ENCODE measurements at places on chromosomes 11 and 22.
A peak's percentile ranks its signal among the peaks of the same experiment; 100 is the strongest.

GRCh38 chr11:73225001-73225686, 7.1 kb downstream of the P2RY2 start:
- no peak for DNase-seq

DNA sequence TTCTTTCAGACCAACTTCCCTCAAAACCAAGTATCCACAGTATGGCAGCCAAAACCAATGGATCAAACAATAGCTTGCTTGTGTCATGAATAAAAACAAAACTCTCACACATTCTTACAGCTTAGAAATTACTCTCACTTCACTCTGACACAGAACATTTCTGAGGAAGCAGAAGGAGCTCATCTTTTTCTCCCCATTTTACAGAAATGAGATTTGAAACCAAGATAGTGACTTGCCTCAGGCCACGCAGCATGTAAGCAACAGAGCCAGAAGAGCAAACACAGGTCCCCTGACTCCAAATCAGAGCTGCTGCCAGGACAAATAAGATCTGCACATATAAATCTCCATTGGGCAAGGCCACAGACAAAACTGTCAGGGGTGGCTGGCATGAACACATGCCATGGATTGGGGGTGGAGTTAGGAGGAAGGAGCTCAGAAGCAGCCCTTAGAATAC, 64.8 kb downstream of the RAB30 start:
- no peak for DNase-seq

- DNase-seq, result no peak
Measured at GRCh38 chr11:74371269-74372052, 26.8 kb downstream of the PGM2L1 start.

GRCh38 chr22:48807155-48807554, 1020.5 kb downstream of the BRD1 start:
- DNase-seq, result no peak

GRCh38 chr11:12206529-12206928, 96.1 kb downstream of the MICAL2 start:
- DNase-seq, result no peak

- DNase-seq, result no peak
Measured at GRCh38 chr11:31813391-31814175, 2.5 kb upstream of the PAX6 start.

DNA sequence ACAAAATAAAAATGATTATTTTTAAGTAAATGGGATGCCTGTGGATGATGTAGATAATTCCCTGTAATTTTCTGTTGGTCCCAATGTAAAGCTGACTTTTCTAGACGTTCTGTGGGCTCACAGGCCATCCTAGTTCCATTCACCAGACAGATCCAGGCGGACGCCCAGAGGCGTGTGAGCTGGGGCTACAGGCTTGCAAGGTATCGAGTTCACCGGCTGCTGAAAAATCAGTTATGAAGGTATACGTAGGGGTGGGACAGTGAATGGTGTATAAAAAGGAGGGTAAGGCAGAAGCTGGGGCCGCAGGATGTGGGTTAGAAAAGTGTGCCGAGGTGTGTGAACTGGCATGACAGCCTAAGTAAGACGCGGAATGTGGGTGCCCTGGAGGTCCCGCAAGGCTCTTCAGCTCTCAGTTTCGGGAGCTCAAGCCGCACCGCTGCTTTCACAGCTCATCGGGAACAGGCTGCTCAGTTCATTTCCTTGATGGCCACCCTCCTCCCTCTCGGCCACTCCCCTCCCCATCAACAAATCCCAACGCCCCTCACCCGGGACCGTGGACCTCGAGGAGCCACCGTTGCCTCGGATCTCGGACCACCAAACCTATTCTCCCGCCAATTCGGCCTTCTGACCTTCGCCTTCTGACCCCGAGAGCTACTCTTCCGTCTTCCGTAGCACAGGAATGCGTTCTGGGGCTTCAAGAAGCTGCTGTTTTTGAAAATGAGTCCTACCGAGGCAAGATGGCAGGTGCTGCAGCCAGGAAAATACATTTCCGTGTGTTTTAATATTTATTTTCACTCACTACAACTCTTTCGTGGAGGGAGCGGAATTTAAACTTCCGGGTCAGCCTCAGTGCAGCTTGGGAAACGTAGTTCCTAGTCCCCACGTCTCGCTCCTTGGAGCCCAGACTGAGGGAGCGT, at the start of gene XNDC1N:
XNDC1N (minus strand) TSS at position 775 of the 917 bp plus-strand sequence. CDS start 5,241 bp downstream, outside the sequence.
- DNase-seq, result peak; percentile 63

GRCh38 chr11:30411383-30411782, 88.5 kb downstream of the ARL14EP start:
- DNase-seq, result no peak

GRCh38 chr11:724049-724777, 18.2 kb downstream of the EPS8L2 start:
- no peak for DNase-seq

DNA sequence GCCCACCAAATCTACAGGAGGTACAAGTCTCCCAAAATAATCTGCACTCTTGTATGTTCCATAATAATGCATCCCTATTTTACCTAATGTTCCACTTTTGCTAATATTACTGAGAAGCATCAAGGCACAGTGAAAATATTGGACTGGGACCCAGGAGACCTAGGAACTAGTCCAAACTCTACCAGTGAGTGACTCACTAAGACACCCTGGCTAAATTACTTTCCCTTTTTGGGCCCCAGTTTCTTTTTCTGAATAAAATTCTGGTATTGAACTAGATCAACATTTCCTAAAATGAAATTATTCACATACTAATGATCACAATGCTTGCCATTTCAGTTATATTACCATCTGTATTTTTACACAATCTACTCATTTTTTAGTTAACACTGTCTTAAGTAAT, 19.6 kb downstream of the THAP12 start:
- DNase-seq, result no peak

DNA sequence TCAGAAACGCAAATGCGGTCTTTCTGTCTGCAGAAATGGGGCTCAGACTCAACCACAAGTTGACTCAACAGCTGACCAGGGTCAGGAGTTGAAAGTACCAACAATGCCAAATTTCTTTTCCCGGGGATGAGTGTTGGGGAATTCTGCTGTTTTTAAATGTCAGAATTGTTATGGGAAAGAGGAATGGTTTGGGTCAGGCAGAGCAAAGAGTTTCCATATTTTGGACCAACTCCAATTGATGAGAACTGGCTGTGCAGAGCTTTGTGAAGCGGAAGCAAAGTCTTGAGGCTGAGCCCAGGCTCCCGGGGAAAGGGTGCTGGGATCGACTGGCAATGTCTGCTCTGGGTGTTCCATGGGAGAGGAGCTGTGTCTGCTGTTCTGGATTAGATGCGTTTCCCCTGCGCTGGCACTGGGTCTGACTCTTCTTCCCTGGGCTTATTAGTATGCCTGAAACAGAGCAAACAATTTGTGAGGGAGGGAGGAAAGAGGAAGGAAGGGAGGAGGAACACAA, 36.2 kb downstream of the TXN2 start:
- no peak for DNase-seq

DNA sequence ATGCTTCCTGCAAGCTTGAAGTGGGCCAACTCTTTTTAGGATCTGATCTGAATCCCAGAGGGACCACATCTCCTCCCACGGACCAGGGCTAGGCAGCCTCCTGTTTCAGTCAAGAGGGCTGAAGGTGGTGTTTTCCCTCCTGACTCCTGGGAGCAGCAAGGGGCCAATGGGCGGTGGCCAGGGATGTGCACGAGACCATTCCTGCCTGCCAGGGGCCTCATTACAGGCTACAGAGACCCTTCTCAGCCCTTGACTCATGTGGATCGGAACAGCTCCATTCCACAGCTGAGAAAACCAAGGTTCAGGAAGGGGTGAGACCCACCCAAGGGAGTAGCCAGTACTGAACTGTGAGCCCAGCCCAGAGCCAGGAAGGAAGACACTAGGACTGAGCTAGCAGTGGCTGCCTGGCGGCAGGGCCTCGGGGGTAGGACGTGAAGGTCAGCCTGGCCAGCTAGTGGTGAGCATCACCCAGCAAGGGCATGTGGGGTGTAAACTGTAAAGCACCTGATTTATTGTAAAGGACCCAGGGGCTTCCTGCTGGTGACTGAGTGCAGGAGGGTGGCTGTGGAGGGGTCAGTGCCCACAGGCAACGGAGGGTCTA, 3.4 kb upstream of the P2RY6 start:
- no peak for DNase-seq

GRCh38 chr11:12642040-12642439, 32.2 kb upstream of the TEAD1 start:
- no peak for DNase-seq

GRCh38 chr11:86885311-86885710, 69.9 kb downstream of the FZD4 start:
- DNase-seq, result no peak

DNA sequence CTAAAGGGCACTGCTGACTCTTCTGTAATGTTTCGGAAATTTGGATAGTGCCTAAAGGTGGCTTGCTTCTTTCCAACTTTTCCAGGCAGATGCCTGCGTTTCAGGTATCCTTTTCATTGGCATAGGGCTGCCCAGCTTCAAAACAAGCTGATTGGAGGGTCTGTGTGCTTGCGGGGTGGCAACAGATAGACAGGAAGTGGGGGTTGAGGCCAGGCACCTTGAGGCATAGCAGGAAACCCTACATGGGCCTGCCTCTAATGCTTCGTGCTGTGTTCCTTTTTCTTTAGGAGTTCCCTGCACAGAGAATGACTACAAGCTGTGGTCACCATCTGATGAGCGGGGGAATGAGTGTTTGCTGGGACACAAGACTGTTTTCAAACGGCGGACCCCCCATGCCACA, 92.2 kb upstream of the SORL1-AS1 start:
- no peak for DNase-seq

GRCh38 chr22:43081968-43082367, 7.2 kb downstream of the TTLL1 start:
- no peak for DNase-seq

DNA sequence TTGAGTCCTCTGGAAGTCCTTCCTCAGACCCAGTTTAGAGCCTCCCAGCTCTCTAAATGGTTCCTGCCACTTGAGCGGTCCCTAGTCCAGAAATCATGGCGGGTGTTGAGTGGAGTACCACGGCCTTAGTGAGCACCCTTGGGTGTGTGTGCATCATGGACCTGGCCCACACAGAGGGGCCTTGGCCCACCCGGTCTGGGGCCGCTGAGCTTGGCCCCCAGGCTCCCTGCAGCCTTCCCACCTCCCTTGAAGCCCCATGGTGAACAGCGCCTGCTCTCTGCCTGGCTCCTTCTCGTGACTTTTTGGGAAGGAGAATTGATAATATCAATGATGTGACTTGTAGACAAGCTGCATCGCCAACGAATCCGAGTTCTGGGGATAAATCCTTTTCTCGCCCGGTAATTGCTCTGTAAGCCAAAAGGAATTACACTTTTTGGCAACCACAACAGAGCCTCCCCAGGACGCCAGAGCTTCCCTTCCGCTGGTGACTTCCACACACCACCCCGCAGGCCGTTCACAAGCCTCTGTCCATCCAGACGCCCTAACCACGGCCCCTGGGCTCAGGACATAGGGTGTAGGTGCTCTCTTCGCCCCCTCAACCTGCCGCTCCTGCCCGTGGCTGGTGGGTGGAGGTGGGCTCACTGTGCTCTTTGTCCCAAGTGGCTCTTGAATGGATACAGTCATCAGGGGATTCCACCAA, 93.8 kb downstream of the NECTIN1 start:
- DNase-seq, result no peak

DNA sequence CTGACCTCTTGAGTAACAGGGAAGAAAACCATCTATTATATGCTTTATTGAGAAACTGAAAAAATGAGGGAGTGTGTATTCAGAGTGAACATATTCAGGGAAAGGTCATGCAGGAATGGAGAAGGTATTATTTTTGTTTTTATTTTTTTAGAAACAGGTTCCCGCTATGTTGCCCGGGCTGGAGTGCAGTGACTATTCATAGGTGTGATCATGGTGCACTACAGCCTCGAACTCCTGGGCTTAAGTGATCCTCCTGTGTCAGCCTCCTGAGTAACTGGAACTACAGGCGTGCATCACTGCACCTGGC, 8.7 kb upstream of the RCE1 start:
- no peak for DNase-seq

DNA sequence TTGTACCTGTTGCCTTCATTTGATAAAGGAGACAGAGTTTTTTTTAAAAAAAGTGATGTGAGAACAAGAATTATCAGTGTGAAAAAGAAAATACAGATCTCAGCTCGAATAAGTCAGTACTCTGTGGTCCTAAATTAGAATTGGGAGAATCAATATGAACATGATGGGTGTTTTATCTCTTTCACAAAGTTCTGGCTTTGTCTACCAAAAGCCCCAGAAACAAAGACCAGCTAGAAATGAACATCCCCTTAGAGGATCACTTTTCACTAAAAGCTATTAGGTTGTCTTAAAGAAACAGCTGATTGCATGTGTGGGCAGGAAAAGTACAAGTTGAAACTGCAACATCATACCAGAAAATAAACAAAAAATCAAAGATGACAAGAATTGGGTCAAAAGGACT, 8.4 kb upstream of the ST14 start:
- DNase-seq, result no peak

DNA sequence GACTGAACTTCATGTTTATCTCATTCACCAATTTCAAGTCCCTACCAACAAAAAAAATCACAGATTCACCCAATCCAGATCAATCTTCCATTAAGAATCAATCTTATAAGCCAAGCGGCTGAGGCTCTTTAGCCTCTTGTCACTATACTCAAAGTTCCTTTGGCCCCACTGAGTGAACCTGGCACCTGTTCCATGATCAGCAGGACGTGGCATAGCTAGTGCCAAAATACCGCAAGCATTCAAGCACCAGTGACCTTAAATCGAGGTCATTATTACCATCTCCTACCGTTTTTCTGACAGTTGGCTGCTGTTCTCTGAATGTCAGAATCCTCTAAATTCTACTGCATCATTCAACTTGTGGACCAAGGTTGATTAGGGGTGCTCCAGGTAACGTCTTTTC, 141.2 kb downstream of the CADM1 start:
- DNase-seq, result no peak

DNA sequence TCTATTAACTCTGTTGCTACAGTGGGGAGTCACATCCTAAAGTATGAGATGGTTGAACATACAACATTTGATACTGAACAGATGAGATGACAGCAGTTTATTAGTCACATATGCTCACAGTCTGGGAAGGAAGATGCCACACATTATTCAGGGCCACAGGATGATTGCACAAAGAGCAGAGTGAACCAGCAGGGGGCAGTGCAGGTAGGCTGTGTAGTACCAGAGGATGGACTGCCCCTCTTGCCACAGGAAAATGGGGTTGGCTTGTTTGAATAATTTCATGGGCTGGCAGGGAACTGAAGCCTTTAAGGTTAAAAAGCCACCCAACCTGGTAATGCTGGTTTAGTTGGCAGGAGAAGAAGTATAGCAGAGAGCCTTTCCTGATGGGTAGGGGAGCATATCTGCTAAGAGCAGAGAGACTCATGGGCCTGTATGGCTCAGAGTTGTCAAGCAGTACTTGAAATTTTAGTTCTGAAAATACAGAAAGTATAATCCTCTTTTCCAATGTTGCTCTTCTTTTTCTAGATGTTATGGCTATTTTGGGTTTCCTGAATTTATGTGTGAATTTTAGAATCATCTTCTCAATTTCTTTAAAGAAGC, 180.4 kb upstream of the B3GAT1 start:
- peak; percentile 63 for DNase-seq

Measured in iPS DF 6.9 (cell line).